NCI-H524 treated with DMSO at 0.1 percent for 48 hours (cell line): ENCODE measurements at places on chromosomes 11 and 22.

DNA sequence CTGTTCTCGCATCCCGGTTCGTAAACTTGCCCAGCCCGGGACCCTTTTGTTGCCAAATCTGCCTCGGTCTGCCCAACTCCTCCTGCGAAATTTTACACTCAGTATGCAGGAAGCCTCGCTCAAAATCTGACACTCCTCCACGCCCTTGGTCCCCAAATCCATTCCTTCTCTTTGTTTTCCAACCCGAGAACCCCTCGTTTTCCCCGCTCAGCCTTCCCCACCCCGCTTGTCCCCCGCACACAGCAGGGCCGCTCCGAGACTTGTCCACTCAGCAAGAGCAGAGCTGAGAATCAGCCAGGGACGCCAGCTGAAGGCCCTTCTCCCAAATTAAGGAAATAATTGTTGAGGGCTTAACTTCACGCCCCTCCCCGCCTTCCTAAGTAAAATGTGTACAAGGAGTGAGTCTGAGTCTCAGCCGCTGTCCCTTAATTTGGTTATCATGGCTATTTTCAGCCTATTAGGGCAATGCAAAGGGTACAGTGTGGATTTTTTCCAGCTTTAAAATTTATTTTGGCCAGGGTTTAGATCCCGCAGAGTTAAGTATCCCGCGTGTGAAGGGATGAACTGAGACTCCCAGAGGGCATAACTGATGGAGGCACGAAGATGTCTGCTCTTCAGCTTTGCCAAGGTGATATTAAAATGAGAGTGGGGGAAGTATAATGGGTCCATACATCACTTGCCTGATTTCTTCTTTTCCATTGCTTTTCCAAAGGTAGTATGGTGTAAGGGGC is 581 bp upstream of the FBXO3 start:
- no peak for DNase-seq

- no peak for DNase-seq
These were observed 10.5 kb downstream of the ARL14EP start for GRCh38 chr11:30333405-30333804.

DNA sequence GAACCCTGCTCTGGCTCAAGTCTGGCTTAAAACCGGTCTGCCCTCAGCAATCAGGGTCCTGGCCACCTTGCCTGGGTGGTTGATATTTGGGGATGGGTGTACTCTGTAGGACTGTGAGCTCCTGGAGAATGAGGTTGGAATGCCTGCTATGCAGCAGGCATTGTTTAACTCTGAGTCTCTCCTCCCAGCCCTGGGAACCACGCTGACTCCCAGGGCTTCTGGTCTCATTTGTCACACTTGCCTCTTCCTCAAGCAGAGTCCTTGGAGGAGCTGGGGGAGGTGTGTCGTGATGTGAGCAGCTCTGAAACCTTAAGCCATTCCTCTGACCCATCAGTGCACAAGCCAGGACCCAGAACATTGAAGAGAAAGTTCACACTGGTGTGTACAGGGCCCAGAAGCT is 340.1 kb downstream of the MN1 start:
- DNase-seq, result peak; percentile 1

- no peak for DNase-seq
These were observed 7.3 kb downstream of the SLC15A3 start for GRCh38 chr11:60944490-60945294.

- DNase-seq, result no peak
These were observed 258.8 kb downstream of the SOX6 start for GRCh38 chr11:16097543-16097942.
